ENCODE measurements at places on chromosomes 16 and 17. TPM values are rescaled to one million over a fixed set of nuclear protein-coding genes. Genes with fewer than 3 reads are reported as not detected.

GRCh38 chr16:84810518-84811273 is 9.1 kb upstream of the CRISPLD2 start:
- H3K4me3 ChIP-seq: no peak overlapping the region
- DNase-seq: no peak
- no peaks in the 10 kb centered on the region for H3K4me1 ChIP-seq

- H3K4me1 ChIP-seq: peaks cover 8% of the 10 kb centered on the region
- no peak overlapping the region for H3K4me3 ChIP-seq
- no peak overlapping the region for H3K27ac ChIP-seq
- peak; percentile 88 for DNase-seq
- no peaks in the 10 kb centered on the region for H3K27me3 ChIP-seq
Observed at GRCh38 chr17:63950940-63951907, 19.1 kb upstream of the CD79B start.

- H3K4me3 ChIP-seq: no peak overlapping the region
- H3K36me3 ChIP-seq: peaks cover 13% of the 10 kb centered on the region
- H3K27me3 ChIP-seq: no peaks in the 10 kb centered on the region
- DNase-seq: no peak
Observed at GRCh38 chr16:31114468-31114867, 3.0 kb upstream of the KAT8 start.

DNA sequence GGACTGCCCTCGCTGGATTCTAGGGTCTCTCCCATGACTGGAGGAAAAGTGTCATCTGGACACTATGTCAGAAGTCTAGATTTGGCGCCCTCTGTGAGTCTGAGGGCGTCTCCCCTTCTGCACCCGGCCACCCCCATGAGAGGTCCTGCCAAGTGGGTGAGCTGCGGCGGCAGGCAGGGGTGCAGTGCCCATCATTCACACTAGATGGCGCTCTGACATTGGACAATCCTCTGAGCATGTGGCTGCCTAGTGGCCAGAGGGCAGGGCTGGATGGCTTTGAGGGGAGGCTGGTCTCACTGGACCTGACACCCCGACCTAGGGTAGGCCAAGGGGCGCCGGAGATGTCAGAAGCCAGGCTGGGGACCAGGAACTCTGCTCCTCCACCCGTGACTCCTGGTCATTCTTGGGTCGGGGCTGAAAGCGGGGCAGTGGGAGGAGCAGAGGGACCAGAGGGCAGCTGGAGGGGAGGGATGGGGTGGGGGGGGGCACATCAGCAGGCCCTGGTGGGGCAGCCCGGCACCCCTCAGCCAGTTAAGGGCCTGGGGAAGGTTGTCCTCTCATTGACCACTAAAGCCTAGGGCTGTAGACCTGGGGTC is 28.0 kb downstream of the MRM1 start:
- no peak overlapping the region for H3K27ac ChIP-seq
- H3K27me3 ChIP-seq: no peaks in the 10 kb centered on the region
- H3K4me1 ChIP-seq: peaks cover 10% of the 10 kb centered on the region
- no peaks in the 10 kb centered on the region for H3K36me3 ChIP-seq

- H3K36me3 ChIP-seq: no peaks in the 10 kb centered on the region
- no peak overlapping the region for H3K4me3 ChIP-seq
- no peaks in the 10 kb centered on the region for H3K4me1 ChIP-seq
- DNase-seq: no peak
- no peak overlapping the region for H3K27ac ChIP-seq
Observed at GRCh38 chr17:49183341-49183740, 27.0 kb downstream of the GNGT2 start.

Gene CDH13
- total RNA-seq: 2.6 TPM

Gene KRT31
- not detected for total RNA-seq

Gene CNTNAP4
- total RNA-seq: not detected

Gene KRTAP4-1
- total RNA-seq: not detected

Gene C17orf58
- 21.8 TPM for total RNA-seq

Gene RASL10B
- total RNA-seq: 22.8 TPM
